Putamen (tissue), 1 donor: ENCODE measurements at places on chromosomes 2 and 18.
A peak's percentile ranks its signal among the peaks of the same experiment; 100 is the strongest.

DNA sequence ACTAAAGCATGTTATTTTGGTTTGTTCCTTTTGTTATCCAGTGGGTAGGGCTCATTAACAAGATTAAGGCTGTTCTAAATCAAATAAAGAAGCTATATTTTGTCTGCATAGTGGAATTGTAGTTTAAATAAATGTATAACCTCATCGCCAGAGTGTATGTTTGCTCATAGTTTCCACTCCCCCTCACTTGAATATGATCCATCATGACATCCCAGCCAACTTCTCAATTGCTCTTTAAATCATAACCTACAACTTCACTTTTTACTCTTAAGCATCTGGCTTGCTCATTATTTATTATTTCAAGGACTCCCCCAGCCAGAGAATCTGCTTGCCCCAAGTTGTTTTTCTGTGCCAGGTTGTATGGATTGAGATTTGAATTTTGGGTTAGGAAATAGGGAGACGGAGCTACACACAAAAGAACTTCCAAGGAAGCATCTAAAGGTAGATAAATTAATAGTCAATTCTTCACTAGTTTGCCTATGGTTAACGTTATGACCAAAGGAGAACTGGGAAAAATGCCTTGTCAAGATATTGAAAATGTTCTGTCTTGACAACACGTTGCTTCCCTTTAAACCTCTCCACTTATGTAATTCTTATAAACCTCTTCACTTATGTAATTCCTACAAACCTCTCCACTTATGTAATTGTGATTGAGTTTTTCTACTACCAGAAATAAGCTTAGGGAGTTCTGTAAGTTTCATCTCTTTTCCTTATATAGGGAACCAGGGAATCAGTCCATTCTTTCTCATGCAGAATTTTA is 55.4 kb upstream of the UPP2 start:
- peak; percentile 34 for DNase-seq

- DNase-seq, result no peak
Observed at GRCh38 chr2:24512831-24513230, 21.8 kb downstream of the NCOA1 start.

- DNase-seq, result no peak
Observed at GRCh38 chr2:71254776-71255175, 27.9 kb upstream of the PAIP2B start.

- DNase-seq, result no peak
Observed at GRCh38 chr2:27042985-27043634, 8.4 kb upstream of the AGBL5 start.

GRCh38 chr2:47269316-47270232 is 114.5 kb upstream of the STPG4 start:
- DNase-seq, result no peak

DNA sequence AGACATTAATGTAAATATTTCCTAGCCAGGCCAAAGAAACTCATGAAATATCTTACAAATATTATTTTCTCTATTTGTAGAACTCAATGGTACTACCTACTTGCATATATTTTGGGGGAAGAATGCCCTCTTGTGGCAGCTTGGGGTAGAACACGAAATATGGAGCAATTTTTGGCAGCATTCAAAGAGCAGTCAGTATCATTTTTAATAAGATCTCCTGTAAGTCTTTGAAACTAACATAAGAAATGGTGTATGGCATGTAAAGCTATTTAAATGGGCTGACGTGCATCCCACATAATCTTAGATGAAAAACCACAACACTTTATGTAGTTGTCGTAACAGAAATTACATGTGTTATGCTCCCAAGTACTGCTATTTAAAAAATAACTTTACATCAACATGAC is 62.3 kb upstream of the CCDC195 start:
- DNase-seq, result peak; percentile 55

DNA sequence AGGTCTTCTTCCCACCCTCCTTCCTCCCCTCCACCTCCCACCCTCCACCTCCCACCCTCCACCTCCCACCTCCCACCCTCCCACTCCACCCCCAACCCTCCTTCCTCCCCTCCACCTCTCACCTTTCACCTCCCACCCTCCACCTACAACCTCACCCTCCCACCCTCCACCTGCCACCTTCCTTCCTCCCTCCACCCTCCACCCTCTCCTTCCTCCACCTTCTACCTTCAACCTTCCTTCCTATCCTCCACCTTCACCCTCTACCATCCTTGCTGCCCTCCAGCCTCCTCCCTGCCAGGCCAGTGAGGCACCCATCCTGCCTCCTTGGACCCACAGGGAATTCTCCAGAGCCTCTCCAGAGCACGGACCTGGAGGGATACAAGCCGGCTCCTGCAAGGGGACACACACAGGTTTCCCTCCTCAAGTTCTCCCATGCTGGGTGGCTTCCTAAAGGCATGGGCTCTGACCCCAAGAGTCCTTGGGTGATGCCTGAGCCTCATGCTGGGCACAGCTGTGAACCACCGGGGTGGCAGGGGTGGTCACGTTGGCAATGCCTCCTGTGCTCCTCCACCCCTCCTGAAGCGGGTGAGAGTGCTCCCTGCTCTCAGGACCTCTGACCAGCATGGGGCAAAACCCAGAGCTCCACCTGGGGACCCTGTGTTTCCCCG is 293.0 kb downstream of the NDUFA10 start:
- DNase-seq, result no peak

DNA sequence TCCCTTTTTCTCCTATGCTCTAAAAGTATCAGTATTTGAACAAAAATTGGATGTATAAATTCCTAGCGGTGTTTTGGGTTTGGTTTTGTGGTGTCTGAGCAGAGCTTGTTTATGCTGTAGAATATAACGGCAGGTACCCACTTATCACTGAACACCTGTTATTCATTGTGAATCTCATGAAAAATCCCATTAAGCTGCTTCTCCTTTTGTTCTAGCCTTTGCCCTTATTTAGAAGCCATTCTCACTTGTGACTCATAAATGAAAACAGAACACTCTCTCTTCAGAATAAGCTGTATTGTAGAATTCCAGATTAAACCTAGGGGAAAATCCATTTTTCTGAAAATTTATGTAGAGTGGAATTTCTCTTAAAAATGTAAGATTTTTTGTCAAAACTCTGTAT is 104.0 kb downstream of the PRPF40A start:
- DNase-seq, result no peak

DNA sequence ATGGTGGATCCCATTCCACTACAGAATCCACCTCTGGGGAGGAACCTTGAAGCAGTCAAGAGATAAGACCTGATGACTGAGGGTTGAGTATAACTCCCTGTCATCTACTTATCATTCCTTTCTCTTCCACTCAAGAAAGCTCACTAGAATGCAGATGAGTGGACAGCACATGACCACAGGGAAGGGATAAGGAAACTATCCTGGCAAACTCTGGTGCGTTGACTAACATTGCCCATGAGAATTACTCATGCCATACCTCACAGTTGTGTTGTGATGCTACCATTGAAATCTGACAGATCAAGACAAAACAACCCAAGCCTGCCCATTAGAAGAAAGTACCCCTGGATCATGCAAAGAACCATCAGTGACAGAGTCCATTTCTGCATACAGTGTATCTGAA is 26.5 kb downstream of the SLC16A14 start:
- no peak for DNase-seq

GRCh38 chr2:124804014-124804940 is 779.2 kb downstream of the CNTNAP5 start:
- peak; percentile 13 for DNase-seq

GRCh38 chr2:132937629-132938028 is 267.6 kb upstream of the LYPD1 start:
- DNase-seq, result no peak

GRCh38 chr18:8778386-8778785 is 73.0 kb downstream of the MTCL1 start:
- no peak for DNase-seq

GRCh38 chr2:71244302-71244660 is 17.4 kb upstream of the PAIP2B start:
- no peak for DNase-seq

- no peak for DNase-seq
Observed at GRCh38 chr2:43127208-43127940, 99.0 kb downstream of the ZFP36L2 start.

DNA sequence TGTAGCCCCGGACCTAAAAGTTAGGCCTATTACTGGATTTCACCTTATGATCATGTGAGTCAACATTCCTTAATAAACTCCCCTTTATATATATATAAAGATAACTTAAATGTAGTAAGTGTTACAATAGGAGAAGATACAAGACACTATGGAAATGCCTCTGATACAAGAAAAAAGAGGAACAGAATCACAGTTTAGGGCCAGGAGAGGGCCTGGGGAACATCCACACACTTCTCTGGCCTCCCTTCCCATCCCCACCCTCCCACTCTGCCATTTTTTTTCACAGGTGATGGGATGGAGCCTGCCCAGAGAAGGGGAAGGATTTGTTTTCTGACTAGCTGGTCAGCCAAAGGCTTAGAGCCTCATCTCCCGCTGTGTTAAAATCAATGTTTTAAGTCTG is 6.4 kb downstream of the CDC42EP3 start:
- no peak for DNase-seq

GRCh38 chr2:143548032-143548431 is 418.8 kb downstream of the ARHGAP15 start:
- DNase-seq, result no peak

DNA sequence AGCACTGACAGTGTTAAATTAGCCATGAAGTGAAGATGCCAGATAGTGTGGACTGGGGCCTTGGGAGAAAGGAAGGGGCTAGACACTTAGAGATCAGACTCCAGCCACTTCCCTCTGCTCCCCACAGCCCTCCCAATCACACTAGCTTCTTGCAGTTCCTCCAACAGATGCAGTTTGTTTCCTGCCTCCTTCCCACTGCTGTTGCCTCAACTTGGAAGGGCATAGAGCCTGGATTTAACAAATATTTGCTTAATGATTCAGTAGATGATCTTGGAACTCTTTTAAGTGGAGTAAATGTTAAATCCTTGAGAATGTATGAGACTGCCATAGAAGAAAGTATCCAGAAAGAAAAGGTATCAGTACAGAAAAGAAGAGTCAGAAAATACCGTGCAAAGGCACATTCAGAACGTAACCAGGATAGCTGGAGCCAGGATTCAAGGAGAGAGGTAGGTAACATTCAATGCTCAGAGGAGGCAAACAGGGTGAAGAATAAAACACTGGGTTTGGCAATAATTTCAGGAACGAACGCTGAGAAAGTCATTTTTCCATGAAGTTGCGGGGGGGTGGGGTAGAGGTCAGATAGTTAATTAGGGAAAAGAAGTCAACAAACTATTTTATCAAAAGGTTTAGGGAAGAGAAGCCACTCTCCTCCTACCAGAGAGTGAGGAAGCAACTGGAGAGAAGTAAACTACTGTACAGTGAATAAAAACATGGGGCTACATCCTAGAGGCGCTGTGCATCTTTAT is 1.3 kb upstream of the BZW1 start:
- peak; percentile 8 for DNase-seq

GRCh38 chr18:26496528-26496927 is 51.8 kb downstream of the KCTD1 start:
- no peak for DNase-seq

DNA sequence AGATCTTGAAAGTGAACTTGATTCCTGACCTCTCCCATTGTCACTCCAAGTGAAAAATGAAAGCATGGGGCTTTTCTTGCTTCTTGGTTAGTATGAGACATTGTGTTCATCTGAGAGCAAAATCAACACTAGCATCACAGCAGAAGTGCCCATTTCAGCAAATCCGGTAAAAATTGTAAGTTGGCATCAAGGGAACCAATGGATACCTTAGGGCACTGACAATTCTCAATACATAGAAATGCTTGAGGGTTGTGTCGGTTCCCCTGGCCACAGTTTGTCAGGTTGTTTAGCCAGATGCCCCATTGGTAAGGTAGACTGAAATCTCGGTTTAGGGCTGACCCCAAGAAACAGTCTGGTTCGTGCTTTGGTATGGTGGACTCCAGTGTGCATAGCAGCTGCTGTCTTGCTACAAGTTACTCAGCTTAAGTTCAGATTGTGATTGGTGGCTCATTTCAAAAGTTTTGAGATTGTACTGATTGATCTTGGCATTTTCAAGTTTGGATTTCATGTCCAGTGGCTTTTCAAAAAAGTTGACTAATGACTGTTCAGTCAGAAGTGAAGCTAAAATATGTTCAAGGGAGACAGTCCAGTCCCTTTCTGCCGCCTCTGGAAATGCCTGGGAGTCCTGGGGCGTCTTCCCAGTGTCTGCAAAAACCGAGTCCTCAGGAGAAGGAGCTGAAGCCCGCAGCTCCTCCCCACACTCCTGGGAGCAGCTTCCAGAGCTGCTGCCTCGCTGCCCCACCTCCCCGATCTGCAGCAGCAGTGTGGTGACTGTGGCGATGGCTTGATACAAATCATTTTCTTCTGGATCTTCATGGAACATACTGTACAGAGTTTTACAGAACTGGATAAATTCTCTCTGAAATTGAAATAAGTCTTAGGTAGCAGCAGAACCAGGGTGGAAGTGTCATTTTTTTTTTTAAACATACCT is 5.6 kb downstream of the RPL31 start:
- DNase-seq, result no peak

DNA sequence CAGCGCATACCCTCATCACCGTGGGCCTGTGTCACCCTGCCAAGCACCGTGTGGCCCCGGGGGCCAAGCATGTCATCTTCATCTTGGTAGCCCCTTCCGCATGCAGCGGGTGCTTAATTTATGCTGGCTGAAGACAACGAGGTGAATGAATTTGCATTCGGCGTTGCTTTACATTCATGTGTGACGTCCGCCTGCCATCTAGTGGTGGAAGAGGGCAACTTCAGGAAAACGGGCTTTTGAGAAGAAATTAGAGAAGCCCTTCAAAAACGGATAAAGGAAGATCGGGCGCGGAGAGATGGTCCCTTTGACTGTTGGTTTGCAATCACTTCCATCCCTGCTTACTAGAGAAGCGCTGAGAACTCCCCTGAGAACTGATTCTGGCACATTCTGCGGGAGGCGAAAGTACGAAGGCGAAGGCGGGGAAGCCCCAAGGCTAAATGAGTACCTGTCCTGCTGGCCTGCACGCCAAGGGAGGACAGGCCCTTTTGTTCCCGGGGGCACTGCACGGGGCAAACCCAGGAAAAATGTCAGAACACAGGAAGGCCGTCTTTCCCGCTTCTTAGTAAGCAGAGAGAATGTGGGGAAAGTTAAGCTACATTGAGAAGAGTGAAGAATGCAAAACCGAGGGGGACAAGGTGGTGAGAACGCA is 145.9 kb downstream of the ZNF516 start:
- peak; percentile 63 for DNase-seq

DNA sequence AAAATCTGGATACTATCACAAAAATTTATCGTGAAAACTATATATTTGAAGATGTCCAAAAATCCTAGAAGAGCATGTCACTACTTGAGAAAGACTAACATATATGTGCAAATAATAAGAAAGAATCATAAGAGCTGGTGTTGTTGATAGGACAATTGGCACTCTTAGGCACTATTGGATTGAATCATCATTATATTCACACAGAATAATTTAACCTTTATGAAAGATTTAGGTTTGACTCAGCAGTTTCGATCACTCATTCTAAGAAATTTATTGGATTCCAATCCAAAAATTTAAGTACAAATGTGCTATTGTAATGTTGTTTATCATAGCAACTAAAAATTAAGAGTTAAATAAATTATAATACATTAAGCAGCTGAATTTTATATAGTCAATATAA is 503.6 kb downstream of the SPAG16 start:
- DNase-seq, result no peak
